ENCODE measurements at places on chromosomes 5 and 9.

DNA sequence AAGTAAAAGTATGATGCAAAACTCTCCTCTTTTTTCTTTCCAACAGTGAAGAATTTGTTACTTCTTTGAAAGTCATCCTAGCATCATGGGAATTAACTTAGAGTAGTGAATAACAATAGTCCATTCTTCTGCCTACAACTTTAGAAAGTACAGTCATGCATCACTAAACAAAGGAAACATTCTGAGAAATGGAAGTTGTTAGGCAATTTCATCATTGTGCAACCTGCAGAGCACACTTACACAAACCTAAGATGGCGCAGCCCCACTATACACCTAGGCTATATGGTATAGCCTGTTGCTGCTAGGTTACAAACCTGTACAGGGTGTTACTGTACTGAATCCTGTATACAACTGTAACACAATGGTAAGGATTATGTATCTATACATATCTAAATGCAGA is 1209.3 kb upstream of the C9orf72 start:
- DNase-seq, result no peak

GRCh38 chr5:33490071-33490665 is 49.4 kb downstream of the TARS1 start:
- no peak for DNase-seq

GRCh38 chr5:1730487-1730847 is 69.2 kb downstream of the MRPL36 start:
- DNase-seq, result no peak

GRCh38 chr9:86907346-86907745 is 40.0 kb downstream of the GAS1 start:
- no peak for DNase-seq

- no peak for DNase-seq
Observed at GRCh38 chr5:370311-370958, 48.9 kb downstream of the AHRR start.

- no peak for DNase-seq
Observed at GRCh38 chr9:22005702-22006606, 3.2 kb downstream of the CDKN2B start.

DNA sequence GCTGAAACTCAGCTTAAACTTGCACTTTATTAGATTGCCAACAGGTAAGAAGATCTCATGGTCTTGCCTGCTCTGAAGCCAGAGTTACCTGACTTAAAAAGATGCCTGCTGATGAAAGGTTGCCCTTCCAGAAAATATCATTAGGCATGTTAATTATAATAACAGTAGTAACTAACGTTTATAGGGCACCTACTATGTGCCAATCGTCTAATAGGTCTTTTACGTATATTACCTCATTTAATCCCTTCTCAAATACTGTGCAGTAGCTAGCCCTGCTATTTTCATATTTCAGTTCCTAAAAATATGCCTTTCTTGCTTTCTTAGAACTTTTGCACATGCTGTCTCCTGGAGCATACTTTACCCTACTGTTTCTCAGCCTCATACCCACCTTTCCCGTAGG is 40.1 kb downstream of the TGFBR1 start:
- no peak for DNase-seq

DNA sequence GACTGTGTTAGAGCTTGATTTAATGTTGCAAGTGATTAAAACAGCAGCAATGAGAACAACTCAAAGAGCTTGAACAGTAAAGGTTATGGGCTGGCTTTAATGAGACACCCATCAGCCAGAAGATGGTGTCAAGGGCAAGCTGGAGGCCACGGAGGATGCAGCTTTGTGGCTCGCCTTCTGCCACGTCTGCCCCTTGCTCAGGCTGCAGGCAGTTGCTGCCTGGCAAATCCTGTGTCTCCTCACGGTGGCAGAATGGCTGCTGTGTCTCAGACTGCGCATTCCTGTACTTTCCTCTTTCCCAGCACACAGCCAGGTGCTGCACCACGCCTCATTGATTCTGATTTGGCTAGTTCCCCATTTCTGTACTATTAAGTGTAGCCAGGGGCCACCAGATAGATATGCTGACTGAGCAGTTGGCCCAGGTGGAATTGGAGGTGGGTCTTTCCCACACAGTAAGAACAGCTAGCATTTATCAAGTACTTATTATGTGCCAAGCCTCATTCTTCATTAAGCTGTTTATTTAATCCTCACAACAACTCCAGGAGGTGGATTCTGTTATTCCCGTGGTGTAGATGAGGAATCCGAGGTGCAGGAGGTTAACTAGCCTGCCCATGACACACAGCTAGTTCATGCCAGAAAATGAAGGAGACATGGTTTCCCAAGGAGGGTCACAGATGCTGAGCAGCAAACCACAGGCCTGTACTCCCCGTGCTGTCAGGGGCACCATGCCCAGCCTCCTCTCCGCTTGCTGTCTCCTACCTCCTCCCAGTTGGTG is 3.5 kb downstream of the NXNL2 start:
- no peak for DNase-seq

- DNase-seq, result no peak
Observed at GRCh38 chr9:31783491-31783890, 601.0 kb upstream of the ACO1 start.

GRCh38 chr9:10674586-10674985 is 61.8 kb upstream of the PTPRD start:
- DNase-seq, result no peak

- no peak for DNase-seq
Observed at GRCh38 chr9:82105729-82106128, 117.2 kb downstream of the SPATA31D1 start.

DNA sequence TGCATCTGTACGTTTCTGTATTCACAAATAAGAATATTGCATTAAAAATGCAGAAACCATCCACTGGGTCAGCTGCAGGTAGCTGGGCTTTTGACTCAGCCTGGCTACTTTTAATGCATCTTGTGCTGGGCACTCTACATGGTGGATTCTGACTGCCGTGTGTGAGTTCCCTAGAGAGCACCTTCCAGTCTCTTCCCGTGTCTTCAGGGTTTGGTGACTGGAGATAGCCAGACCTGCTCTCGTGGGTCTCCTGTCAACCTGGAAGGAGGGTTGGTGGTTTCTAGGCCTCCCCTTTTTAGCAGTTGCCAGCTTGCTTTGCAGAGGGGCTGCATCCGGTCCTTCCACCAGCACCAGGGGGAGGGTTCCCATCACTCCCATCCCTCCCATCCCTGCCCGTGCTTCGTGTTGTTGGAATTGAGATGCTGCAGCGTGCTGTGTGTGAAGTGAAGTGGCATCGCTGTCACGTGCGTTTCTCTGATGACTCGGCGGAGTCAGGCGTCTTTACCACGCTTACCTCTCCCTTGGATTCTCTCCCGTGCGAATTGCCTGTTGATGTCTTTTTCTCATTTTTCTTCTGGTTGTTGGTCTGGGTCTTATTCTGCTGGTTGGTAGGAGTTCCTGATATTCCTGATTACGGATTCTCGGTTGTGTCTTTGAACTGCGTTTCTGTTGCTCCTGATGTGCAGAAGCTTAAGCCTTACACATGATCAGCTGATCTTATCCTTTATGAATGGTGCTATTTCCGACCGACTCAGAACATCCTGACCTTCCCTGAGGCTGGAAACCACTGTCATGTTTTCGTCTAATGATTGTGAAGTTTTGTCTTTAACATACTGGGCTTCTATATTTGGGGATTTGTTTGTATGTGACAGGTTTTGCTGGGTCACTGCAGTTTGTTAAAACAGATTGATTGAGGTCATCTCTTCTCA is 16.9 kb downstream of the FBXW5 start:
- DNase-seq, result no peak

DNA sequence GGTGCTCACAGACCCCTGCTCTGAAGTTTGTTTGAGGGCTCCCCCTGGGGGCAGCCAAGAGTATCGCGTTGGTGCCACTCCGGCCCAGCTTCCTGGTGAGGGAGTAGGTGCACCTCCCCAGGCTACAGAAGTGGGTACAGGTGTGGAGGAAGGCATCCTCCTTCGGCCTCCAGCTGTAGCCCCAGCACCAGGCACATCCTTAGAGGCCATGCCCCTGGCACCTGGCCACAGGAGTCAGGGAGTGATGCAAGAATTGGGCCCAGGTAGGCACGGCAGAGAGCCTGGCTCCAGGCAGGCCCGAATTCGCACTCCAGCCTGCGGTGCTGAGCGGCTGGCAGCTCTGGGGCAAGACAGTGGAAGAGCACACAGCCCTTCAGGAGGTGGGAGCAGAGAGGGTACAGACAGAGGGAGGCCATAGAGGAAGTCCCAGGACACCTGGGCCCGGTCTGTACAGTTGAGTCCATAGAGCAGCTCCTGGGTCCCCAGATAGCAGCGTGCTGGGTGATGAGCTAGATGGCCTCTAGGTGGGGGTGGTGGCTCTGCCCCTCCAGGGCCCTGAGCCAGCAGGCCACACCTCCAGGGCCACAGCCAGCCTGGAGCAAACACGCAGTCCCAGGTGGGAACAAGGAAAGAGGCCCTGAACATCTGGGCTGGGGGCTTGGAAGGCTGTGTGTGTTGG is 2.4 kb downstream of the SAPCD2 start:
- DNase-seq, result peak; percentile 50

DNA sequence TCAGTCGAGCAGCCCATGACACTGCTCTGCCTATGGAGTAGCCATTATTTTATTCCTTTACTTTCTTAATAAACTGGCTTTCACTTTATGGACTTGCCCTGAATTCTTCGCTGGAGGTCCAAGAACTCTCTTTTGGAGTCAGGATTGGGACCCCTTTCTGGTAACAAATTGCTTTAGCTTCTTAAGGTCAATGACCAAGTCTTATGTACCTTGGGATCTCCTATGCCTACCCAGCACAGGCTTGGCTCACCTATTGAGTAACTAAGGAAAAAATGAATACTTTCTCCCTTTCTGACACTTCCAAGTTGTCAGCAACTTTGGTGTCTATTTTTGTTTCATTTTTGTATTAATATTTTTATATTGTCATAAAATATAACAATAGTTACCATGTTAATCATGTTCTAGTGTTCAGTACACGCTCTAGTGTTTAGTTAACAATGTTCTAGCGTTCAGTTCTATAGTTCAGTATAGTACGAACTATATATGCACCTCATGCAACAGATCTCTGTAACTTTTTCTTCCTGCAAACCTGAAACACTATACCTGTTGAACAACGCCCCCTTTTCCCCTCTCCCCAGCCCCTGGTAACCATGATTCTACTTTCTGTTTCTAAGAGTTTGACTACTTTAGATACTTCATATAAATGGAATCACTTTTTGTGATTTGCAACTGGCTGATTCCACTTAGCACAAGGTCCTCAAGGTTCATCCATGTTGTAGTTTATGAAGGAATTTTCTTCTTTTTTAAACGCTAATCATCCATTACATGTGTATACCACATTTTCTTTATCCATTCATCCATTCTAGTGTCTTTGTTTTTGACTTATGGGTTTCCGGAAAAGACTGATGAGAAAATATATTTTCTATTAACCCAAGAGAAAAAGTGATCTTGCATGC is 1.8 kb upstream of the RHOBTB3 start:
- no peak for DNase-seq

- no peak for DNase-seq
Observed at GRCh38 chr9:107918749-107919148, 429.2 kb upstream of the KLF4 start.

DNA sequence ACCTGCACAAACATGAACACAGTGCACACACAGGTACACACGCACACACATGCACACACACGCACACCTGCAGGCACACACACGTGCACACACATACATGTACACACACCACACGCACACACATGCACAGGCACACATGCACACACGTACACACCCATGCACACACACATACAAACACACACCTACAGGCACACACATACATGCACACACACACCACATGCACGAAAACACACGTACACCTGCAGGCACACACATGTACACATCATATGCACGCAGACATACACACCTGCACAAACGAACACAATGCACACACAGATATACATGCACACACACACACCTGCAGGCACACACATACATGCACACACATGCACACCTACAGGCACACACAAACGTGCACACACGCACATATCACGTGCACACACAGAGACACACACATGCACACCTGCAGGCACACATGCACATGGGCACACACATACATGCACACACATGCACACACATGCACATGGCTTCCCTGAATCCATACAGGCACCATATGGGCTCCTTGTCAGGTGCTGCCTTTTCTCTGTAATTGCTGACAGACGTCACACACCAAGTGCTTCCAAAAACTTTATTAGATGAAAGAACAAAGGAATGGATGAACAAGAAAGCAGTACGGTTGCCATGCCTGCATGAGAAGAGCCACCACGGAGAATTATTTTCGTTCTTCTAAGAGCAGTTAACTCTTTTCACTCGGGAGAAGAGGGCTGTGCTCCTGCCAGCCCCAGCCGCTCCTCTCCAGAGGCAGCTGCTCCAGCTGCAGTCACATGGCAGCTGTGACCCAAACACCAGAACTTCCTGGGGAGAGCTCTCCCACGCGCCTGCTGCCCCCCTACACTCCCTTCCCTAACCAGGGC is 57.2 kb downstream of the EXD3 start:
- DNase-seq, result no peak

GRCh38 chr5:89471115-89471514 is 588.1 kb upstream of the MEF2C start:
- DNase-seq, result no peak

DNA sequence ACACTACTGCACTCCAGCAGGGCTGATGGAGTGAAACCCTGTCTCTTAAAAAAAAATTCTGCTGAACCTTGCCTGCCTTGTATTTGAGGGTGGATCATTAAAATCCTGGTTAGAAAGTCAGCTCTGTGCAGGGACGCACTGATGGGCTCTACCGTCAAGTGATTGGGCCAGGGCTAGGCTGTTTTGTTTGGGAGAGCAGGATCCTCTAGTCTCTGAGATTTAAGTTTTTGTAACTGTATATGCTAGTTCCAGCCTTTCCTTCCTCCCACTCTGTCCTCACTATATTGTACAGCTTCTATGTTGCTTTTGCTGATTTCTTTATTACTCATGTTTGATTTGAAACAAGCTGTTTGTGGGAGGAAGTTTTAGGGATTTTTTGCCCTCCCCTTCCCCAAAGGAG is 11.5 kb downstream of the DDX4 start:
- no peak for DNase-seq

GRCh38 chr9:37341704-37342103 is 80.8 kb upstream of the GRHPR start:
- DNase-seq, result no peak

- DNase-seq, result peak; percentile 92
Observed at GRCh38 chr9:34651876-34652601, at the start of gene IL11RA. IL11RA (plus strand) TSS chr9:34652185; CDS start chr9:34655218, 3,033 bp downstream.

DNA sequence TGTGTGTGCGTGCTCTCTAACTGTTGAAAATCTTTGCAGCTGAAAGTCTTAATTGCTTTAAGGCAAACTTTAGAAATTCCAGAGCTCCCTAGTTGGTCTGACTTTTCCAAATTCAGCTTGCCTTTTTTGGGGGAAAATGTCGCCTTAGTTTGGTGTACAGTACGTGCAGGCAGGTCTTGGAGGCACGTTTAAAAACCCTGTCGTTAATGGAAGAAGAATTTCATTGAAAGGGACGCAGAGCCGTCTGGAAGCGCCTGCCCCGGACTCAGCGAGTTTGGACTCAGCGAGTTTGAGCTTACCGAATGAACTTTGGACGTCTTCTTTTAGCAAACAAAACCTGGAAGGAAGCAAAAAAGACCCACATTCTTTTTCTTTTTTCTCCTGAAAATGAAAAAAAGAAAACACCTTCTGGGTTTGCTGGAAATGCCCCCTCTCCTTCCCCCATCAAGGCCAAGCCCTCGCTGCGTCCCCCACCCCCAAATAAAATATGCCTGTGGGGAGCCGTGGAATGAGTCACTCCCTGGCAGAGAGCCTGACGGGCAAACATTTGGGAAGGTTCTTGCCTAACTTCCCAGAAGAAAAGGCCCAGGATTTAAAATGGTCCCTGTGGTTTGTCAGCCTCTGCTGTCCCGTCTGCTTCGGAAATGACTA is 1.5 kb downstream of the NEK6 start:
- DNase-seq, result no peak

Data from anterior cingulate cortex (tissue), 58 donors.